ENCODE measurements at places on chromosomes 2 and 18.

GRCh38 chr2:181844551-181845290 lies 46.8 kb upstream of the ITPRID2 start:
- DNase-seq = no peak

- no peak for DNase-seq
Measured at GRCh38 chr2:58900246-58901027, 659.3 kb upstream of the FANCL start.

- DNase-seq = no peak
Measured at GRCh38 chr2:236014408-236015131, 153.6 kb downstream of the GBX2 start.

- DNase-seq = no peak
Measured at GRCh38 chr2:237884681-237885080, 25.3 kb downstream of the RAMP1 start.

DNA sequence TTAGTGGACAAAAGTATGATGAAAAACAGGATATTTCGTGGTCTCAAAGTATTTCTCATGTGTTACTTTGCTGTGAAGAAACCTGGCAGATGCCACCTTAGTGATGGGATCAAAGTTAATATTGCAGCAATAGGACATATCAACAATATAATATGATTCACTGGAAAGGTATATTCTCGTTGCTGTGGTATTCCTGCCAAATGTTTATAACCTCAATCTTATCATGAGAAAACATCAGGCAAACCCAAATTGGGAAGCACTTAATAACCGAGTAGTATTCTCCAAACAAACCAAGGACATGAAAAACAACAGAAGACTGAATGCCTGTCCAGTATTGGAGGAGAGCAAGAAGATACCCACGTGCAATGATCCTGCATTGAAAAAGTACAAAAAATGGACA lies 302.6 kb upstream of the MC4R start:
- DNase-seq = no peak

- DNase-seq = no peak
Measured at GRCh38 chr2:38791744-38792143, 13.7 kb downstream of the GEMIN6 start.

- no peak for DNase-seq
Measured at GRCh38 chr2:241576293-241576654, 17.7 kb downstream of the BOK start.

DNA sequence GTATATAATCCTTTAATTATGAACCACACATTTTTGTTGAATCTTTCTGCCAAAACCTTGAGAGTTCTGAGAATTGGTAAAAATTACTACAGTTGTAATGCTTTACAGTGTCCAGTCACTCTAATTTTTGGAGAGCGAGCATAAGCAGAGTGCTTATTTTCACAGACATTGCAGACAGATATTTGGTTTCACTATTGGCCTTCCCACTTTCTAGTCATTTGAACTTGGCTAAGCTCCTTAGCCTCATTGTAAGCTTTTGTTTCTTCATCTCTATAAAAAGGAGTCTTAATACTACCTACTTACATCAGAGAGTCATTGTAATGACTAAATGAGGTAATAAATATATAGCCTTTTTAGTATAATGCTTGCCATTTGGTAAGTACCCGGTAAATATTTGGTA lies 80.4 kb downstream of the LCLAT1 start:
- DNase-seq = no peak

DNA sequence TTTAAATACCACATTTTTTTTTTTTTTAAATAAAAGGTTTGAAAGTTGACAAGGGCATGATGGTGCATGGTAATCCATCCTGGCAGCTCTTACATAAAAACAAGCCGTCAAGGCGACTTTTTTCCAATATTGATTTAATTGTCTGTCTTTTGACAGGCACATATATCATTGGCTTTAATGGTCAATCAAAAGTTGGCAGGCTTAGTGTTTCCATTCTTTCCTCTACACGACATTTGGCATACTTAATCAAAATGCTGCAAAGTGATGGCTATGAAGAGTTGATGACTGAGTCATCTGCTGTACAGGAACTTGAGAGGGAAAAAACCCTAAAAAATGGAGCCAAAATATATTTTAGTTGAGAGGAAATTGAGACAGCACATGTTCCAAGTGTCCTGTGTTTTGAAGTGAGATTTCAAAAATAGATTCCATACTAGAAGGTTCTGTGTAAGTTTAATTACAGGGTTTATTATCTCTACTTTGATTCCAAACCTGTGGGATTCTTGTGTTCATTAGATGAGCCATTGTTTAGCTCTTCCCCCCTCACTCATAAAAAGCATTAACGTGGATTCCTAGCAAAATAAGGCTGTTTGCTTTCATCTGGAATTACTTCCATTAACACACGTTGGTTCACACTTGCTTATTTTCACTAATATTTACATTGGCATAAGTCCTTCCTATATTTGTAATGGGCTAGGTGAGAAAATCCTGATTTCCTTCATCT lies 3.2 kb downstream of the TSHZ1 start:
- DNase-seq = peak; percentile 67

DNA sequence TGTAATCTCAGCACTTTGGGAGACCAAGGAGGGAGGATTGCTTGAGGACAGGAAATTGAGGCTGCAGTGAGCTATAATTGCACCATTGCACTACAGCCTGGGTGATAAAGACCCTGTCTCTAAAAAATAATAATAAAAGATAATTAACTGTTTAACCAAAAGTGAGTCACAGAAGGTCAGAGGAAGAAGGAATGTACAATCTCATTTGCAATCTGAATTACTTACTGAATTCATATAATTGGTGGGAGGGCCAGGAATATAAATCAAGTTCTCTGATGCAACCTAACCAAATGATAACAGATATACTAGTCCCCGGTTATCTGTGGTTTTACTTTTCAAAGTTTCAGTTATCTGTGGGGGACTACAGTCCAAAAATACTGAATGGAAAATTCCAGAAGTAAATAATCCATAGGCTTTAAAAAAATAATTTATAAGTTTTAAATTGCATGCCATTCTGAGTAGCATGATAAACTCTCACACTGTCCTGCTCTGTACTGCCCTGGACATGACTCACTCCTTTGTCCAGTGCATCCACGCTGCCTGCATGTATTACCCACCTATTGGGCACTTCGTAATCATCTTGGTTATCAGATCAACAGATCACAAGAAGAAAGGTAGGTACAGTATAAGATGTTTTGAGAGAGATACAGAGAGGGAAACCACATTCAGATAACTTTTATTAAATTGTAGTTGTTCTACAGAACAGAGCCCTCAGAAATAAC lies 12.8 kb upstream of the MATN3 start:
- DNase-seq = no peak

- DNase-seq = no peak
Measured at GRCh38 chr2:54773233-54773632, 49.8 kb downstream of the EML6 start.
